ENCODE measurements at places on chromosomes 3 and 15. TPM values are rescaled to one million over a fixed set of nuclear protein-coding genes. Genes with fewer than 3 reads are reported as not detected.

Gene KIF15
- polyA plus RNA-seq, result 39.8 TPM

GRCh38 chr3:34157491-34157890, 359.1 kb downstream of the PDCD6IP start:
- DNase-seq, result no peak

DNA sequence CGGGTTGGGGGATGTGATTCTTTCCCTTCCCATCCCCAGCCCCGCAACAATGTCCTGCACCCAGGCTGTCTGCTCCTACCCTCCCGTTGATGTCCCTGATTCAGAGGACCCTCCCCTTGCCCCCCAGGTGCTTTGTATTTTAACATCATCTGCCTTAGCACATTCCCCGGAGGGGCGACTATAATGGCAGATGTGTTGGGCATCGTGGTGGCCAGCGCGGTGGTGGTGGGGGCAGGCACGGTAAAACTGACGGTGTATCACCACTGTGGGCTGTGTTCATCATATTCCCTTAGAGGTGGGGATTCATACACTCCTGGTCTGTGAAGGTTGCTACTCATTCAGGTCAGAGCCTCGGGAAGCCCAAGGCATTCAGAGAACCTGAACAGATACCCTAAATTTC, 173.0 kb downstream of the ADAMTS17 start:
- no peak for DNase-seq

- peak; percentile 68 for DNase-seq
Observed at GRCh38 chr3:112136959-112137693, 4.1 kb upstream of the GCSAM start.

GRCh38 chr3:197302696-197303341, 4.4 kb upstream of the DLG1 start:
- no peak for DNase-seq

Measured in left kidney (tissue), 8 donors.